ENCODE measurements at places on chromosomes 5 and 9. TPM values are rescaled to one million over a fixed set of nuclear protein-coding genes. Genes with fewer than 3 reads are reported as not detected.

The SCGB3A2 gene
- not detected for total RNA-seq

GRCh38 chr9:19203058-19203457 is 27.4 kb upstream of the DENND4C start:
- no peak for DNase-seq

The PCDHAC1 gene
- total RNA-seq, result 1.0 TPM

GRCh38 chr9:123654994-123655637 is 274.8 kb downstream of the DENND1A start:
- no peak for DNase-seq

The HAVCR1 gene
- total RNA-seq, result not detected

The PCDHGA5 gene
- 0.05 TPM for total RNA-seq

The GHR gene
- total RNA-seq, result not detected

DNA sequence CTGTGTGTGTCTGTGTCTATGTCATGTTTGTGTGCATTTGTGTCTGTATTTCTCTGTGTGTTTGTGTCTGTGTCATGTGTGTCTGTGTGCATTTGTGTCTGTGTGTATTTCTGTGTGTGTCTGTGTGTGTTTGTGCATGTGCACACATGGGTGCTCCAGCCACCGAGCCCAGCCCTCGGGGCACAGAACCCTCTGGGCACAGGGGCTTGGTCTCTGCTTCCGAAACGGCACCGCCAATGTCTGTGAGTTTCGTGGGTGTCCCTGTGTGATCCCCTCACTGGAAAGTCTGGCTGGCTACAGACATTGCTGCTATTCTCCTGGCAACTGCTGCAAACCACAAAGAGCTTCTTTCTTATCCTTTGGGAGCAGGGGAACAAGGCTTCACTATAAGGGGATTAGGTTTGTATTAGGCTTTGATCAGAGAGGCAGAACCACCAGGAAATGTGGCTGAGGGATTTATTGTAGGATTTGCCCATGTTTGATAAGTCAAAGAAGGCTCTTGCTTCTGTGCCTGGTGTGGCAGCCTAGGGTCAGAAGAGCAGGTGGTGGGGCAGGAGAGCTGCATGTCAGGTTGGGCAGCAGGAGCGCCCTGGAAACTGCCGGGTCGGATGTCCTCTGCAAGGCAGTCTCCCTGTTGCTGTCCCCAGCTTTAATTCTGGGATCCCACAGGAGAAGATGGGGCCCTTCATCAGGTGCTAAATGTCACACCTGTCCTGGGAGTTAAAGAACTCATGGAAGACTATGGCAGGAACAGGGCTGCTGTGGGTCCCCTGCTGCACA is 39.6 kb upstream of the FCN1 start:
- no peak for DNase-seq

GRCh38 chr5:154701181-154701580 is 54.0 kb upstream of the LARP1 start:
- DNase-seq, result no peak

DNA sequence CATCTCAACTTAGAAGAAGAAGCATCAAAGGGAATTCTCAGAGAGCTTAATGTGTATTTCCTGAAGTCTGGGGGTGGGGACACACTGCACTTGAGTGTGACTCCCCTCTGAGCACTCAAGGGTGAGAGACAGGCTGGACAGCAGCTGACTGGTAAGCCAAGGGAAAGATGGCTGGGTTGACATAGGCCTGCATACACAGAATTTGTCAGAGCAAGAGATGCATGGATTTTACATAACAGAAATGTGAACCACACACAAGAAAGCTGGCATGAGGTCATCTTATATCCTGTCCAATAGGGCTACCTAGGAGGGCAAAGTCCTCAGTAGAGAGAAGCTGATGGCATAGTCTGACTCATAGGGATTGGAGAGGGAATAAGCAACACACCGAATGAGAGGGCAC is 114.3 kb upstream of the EPB41L4A start:
- peak; percentile 21 for DNase-seq

The PCDHGB4 gene
- total RNA-seq, result not detected

- no peak for DNase-seq
These were observed 43.3 kb upstream of the RASEF start for GRCh38 chr9:83106263-83106662.

GRCh38 chr5:32013658-32014057 is 160.5 kb downstream of the GOLPH3 start:
- DNase-seq, result no peak

Measured in HCT116 (cell line).